ENCODE measurements at places on chromosomes 13 and 19.

- DNase-seq = peak; percentile 87
Observed at GRCh38 chr19:29587518-29587986, 18.5 kb upstream of the POP4 start.

DNA sequence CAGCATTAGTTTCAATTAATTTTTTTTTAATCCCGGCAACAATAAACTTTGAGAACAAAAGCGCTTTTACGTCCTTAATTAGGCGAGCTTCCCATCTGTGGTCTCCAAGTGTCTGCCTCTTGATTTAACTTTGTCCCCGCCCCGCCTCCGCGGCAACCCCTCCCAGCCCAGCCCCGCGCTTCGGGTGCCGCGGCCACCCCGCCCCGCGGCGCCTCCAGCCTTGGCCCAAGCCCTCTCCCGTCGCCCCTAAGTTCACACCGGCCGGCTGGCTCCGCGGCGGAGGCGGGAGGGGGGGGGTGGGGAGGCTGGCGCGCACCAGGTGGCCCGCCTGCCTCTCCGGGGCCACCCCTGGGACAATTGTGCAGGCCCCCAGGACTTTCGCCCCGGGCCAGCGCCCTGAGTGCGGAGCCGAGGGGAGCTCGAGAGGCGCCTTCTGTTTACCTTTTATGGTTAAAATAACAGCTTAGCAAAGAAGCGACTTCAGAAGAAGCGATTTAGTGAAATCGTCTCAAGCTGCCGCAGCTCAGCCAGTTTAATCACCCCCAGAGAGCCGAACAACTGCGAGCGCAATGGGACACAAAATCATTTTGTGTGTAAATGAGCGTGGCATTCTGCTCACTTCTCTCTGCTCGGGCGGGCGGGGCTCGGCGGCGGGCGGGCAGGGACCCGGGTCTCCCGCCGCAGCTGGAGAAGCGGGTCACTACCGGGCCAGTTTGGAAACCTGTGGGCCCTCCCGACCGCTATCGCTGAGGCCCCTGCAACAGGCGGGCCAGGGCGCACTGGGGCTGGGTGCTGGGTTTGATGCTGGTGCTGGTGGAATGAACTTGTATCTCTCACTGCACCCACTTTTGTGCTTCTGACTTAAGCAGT is 1.4 kb downstream of the KCTD15 start:
- DNase-seq = no peak

DNA sequence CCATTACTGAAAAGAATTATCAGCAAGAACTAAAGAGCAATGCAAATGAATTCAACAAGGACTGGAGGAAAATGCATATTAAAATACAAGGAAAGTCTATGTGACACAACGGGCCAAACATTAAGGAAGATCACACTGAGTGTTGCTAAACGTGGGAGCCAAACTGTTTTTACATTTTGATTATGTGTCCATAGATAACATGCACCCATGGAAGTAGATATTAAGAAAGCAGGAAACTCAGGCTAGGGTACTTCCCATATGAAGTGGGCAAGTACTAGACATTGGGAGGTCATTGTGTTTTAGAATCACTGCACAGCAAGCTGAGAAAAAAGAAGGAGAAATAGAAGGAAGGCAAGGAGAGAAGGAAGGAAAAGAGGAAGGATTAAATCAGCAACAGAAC is 161.8 kb downstream of the KCTD12 start:
- DNase-seq = no peak

- peak; percentile 70 for DNase-seq
Observed at GRCh38 chr13:73765651-73766384, 368.4 kb downstream of the KLF12 start.

GRCh38 chr19:43625918-43626579 is 6.6 kb upstream of the ZNF428 start:
- DNase-seq = no peak
